ENCODE measurements at places on chromosomes 4 and X.

- no peak for ATAC-seq
Observed at GRCh38 chrX:65667157-65667502, 324 bp upstream of the MSN start.

DNA sequence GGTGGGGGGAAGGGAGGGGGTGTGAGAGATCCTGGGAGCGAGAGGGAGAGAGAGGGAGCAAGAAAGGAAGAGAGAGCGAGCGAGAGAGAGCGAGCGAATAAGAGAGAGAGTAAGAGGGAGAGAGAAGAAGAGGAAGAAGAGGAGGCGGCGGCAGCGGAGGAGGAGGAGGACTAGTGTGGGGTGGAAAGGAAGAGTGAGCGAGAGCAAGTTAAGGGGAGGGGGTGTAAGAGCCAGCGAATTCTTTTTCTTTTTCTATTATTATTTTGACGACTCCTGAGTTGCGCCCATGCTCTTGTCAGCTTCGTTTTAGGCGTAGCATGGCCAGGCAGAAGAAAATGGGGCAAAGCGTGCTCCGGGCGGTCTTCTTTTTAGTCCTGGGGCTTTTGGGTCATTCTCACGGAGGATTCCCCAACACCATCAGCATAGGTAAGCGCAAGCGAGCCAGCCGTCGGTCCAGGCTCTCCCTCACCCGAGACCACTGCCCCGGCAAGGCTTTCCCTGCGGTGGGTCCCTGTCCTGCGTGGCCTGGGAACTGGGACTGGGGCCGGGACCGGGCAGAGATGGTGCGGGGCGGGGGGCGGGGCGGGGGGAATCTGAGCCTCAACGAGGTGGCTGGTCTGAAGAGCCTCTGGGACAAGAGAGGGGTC is at the start of gene GRIA3:
TSS of gene GRIA3 (plus strand) at position 60 of the 647 bp plus-strand sequence. CDS start at position 318, 258 bp downstream.
- no peak for ATAC-seq

DNA sequence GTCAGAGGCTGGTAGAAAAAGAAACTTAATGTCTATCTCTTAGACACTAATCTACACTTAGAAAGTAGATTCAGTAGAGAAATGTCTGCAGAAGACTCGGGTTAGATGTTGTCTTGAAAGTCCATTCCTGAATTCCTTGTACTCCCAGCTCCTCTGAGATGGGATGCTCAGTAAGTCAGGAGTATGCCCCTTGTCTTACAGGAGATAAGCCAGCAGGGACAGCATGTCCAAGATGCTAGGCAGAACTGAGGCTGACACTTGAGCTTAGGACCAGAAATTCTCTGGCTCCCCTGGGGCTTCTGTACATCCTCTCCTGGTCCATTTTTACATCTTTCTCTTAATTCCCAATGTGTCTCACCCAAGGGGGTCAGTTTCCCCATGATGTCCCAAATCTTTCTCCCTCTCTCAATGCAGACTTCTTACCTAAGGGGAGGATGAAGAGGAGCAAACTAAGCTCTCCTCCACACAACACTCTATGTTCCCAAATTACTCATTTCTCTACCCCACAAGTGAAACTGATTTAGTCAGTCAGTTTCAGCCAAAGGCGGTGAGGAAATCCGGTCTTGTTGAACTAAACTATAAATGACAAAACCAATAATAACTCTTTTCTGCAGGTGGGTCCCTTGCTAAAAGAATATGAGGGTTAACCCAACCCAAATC is 558.2 kb upstream of the DIPK2B start:
- ATAC-seq, result peak; percentile 72

- ATAC-seq, result no peak
Observed at GRCh38 chrX:136781180-136781797, 557 bp upstream of the ARHGEF6 start.

- no peak for ATAC-seq
Observed at GRCh38 chrX:20139966-20140365, 1.7 kb downstream of the EIF1AX start.

DNA sequence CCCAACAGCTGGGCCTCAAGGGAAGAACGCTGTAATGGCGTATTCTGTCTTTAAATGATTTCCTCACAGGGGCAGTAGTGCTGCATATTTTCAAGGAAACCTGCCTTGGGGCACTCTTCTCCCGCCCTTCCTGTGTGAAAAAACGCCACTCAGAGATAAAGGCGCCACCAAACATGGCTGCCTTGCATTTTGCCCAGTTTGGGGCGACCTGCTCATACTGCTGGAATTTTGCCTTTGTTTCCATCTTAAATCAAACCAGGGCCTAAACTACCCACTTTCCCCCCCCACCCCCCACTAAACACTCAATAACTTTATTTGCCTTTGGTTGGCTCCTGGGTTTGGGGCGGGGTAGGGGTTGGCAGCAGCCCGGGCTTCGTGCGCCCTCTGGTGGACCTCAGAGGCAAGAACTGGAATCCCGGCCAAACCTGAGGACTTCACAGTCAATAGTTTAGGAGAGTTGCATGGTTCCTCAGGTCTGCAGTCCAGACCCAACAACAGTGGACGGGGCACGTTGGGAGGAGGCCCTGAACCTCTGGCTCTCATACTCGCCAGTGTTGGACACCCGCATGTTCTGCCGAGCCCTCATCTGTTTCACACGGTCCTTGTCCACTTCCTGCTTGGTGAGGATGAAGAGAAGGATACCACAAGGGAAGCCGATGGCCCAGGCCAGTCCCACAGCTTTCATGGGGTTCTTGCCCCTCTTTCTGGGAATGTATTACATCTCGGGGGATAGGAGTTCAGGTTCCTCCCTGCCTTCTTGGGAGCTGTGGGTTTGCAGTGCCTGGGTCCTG is 220.1 kb upstream of the STK26 start:
- ATAC-seq, result peak; percentile 60

GRCh38 chrX:47593522-47593921 is 11.3 kb downstream of the TIMP1 start:
- ATAC-seq, result no peak

- ATAC-seq, result no peak
Observed at GRCh38 chr4:152512483-152512882, 23.4 kb downstream of the FBXW7 start.

GRCh38 chrX:9612146-9612505 is 147.3 kb downstream of the TBL1X start:
- ATAC-seq, result no peak

DNA sequence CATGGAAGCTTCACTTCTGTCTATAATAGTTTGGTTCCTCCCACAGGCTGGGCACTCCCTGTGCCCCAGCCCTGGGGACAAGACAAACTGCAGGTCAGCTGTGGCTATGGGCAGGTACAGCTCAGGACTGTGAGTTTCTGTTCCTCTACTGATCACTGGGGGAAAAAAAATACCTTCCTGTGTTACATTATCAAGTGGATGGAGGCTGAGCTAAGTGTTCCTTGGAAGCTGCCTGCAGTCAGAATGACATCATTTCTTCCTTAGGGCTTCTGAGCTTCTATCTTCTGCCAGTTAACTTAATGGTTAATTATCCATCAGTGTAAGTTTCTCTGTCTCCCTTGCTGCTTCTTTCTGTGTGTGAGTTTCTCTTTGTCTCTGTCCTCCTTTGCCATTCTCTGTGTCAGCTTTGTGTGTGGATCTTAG is 4.6 kb downstream of the RAB33A start:
- peak; percentile 94 for ATAC-seq

GRCh38 chrX:30577362-30577991 is at the start of gene TASL:
TASL (minus strand) TSS chrX:30577766; CDS start chrX:30560355, 17,411 bp downstream.
- peak; percentile 94 for ATAC-seq

GRCh38 chr4:13296986-13297385 is 187.2 kb downstream of the RAB28 start:
- ATAC-seq, result no peak

All from stimulated activated memory B cell treated with anti-CD40 and anti-IgM and Interleukin-4, amounts not matched to agents 10 μg/mL and 1 μg/mL and 100 μg/mL, for 72 hours (primary cell).